ENCODE measurements at places on chromosomes 5 and 9. TPM values are rescaled to one million over a fixed set of nuclear protein-coding genes. Genes with fewer than 3 reads are reported as not detected.

Gene SPATA31D1
- not detected for total RNA-seq

Gene SPOUT1
- total RNA-seq = 11.1 TPM

Gene PCDHGA1
- total RNA-seq = 0.13 TPM

Gene SLCO6A1
- not detected for total RNA-seq

Gene CXXC5
- 20.5 TPM for total RNA-seq

Gene ACOT12
- total RNA-seq = not detected

Gene INSL6
- total RNA-seq = not detected

Gene ZMYND19
- 19.4 TPM for total RNA-seq

Gene CDKN2A
- 8.3 TPM for total RNA-seq

Gene PTGES
- 47.7 TPM for total RNA-seq

Gene TAS2R1
- not detected for total RNA-seq

Gene ANP32B
- total RNA-seq = 28.7 TPM

Gene NR2F1
- total RNA-seq = 85.3 TPM

Gene UBE2QL1
- not detected for total RNA-seq

Gene PRR16
- 12.0 TPM for total RNA-seq
